ENCODE measurements at places on chromosomes 2 and 18.

DNA sequence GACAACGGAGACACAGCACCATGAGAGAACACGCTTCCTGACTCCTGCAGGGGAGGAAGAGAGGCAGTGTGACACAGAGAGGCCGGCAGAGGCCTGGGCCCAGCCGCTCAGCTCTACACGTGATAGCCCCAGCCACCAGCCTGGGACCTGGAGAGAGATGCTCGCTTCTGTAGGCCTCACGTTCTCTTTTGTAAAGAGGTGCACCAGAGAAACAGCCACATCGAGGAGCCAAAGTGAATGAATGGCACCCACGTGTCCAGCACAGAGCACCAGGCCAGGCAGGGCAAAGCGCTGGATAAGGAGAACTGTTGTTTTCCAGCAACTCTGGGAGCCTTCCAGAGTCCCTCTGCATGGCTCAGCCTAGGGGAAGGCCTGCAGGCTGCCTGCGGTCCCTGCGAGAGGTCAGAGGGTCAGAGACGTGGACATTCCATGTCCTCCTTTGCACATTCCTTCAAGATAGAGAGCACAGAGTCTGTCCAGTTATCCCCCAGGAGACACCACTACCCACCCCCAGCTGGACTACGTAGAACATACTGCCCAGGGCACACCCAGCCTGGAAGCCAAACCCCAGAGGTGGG is 14.2 kb downstream of the LIMS2 start:
- DNase-seq, result no peak

DNA sequence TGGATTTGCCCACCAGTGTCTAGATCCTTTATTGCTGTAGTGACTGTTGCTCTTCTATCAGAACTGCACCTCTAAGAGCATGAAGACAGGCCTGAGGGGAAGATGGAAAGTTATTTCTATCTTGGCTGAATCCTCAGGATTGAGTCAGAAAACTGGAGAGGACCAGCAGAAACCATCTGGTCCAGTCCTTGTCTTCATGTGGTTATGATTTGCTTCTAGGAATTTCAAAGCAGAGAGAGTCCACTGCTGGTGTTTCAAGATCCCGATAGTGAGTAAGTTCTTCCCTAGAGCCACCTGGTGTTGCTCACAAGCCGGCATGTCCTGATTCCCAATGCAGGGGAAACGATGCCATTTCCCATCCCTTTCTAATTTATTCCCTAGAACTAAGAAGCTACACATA is 84.2 kb downstream of the NCKAP5 start:
- DNase-seq, result no peak

DNA sequence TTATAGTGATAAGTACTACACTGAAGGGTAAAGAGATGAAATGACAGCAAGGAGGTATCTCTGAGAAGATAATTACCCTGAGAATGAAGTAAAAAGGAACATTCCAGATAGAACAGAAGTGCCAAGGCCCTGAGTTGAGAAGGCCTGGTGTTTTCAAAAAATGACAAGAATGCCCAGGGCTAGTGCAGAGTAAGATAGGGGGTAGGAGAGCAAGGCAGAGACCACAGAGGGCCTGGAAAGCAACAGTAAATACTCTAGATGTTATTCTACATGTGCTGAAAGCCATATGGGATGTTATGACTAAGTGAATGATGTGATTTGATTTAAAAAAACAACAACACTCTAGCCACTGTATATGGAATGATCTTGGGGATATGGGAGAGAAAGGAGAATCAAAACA is 52.3 kb downstream of the BAZ2B start:
- DNase-seq, result no peak

GRCh38 chr2:27752551-27753237 is 18.8 kb upstream of the MRPL33 start:
- DNase-seq, result no peak

GRCh38 chr2:194706179-194706578 is 950.8 kb upstream of the SLC39A10 start:
- no peak for DNase-seq

GRCh38 chr2:229212241-229212640 is 58.8 kb downstream of the PID1 start:
- DNase-seq, result no peak

All from activated CD8-positive, alpha-beta memory T cell treated with anti-CD3 and anti-CD28 coated beads, Interleukin-2, amount 50 U/mL, for 48 hours (primary cell).